BE2C (cell line): ENCODE measurements at places on chromosomes 4 and X.

- DNase-seq, result no peak
These were observed 325.9 kb downstream of the NR3C2 start for GRCh38 chr4:148116264-148116663.

DNA sequence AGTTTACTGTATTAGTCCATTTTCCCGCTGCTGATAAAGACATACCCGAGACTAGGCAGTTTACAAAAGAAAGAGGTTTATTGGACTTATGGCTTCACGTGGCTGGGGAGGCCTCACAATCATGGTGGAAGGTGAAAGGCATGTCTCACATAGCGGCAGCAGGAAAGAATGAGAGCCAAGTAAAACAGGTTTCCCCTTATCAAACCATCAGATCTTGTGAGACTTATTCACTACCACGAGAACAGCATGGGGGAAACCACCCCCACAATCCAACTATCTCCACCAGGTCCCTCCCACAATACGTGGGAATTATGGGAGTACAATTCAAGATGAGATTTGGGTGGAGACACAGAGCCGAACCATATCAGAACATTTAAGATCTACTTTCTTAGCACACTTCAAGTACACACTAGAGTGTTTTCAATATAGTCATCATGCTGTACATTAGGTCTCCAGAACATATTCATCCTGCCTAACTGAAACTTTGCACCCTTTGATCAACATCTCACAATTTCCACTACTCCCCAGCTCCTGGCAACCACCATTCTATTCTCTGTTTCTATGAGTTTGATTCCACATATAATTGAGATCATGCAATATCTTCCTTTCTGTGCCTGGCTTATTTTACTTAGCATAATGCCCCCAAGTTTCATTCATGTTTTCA, 341.0 kb downstream of the ARHGAP24 start:
- no peak for DNase-seq

- no peak for DNase-seq
These were observed 13.5 kb downstream of the TEX13B start for GRCh38 chrX:107968623-107969022.

GRCh38 chr4:54423066-54423465, 194.0 kb downstream of the PDGFRA start:
- no peak for DNase-seq

DNA sequence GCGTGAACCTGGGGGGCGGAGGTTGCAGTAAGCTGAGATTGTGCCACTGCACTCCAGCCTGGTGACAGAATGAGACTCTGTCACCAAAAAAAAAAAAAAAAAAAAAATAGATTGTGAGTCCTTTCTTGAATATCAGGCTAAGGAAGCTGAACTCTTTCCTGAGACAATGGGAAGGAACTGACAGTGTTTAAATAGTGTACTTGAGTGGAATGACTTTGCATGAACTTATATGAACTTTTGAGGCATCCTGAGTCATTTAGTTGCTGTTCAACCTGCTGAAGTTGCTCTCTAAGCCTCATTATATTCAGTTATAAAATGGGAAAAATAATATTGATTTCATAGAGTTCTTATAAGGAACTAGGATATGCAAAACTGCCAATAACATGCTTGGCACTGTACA, 79.3 kb upstream of the LIMCH1 start:
- no peak for DNase-seq

DNA sequence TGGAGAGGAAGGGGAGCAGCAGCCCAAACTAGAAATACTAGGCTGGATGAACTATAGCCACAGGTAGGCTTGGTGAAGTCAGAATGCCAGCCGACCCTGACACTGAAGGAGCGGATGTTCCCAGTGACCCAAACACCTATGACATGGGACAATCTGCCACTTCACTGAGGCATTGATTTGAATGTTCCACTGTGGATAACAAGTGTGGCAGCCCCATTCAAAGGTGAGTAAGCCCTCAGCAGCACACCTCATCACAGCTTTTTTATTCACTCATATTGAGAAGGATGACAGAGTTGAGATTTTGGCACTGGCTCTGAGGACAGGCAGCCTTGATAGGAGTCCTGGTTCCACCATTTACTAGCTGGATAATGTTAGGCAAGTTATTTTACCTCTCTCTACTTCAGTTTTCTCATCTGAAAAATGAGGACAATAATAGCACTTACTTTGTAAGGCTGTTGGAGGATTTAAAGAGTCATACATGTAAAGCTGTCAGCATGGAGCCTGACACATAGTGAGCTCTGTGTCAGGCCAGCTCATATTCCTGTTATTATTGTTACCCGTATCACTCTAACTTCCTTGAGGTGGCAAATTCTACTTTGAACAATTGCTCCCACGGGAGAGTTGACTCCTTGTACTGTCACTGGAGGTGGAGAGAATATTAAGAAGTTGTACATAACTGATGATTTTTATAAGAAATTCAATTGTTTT, 114.6 kb downstream of the RASL11B start:
- DNase-seq, result no peak

- no peak for DNase-seq
These were observed 115.6 kb downstream of the FHIP1A start for GRCh38 chr4:151524610-151525009.
